ENCODE measurements at places on chromosomes 5 and 9.

- peak; percentile 85 for DNase-seq
Measured at GRCh38 chr9:130940693-130941576, 1.9 kb upstream of the FIBCD1 start.

DNA sequence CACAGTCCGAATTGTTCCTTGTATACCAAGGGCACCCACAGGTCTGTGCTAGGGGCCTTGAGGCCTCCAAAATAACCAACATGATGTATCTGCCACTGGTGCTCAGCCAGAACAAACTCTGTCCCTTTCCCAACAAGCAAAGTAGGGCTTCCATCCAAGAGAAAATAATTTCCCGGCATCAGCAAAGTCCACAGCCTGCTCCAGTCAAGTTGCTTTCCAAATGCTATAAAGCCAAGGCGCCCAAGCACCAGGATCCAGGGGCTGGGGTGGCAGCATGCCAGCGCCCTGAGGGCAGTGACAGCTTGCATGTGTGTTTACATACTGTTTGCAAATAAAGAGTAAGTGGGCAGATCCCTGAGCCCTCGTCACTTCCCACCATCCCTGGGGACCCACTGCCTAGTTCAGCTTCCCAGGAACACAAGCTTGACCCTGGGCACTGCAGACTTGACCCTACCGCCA lies 155.9 kb downstream of the ERCC6L2 start:
- DNase-seq = peak; percentile 91

- no peak for DNase-seq
Measured at GRCh38 chr5:172762214-172763119, 8.5 kb downstream of the DUSP1 start.

- DNase-seq = no peak
Measured at GRCh38 chr9:93290495-93291434, 106.8 kb downstream of the WNK2 start.

DNA sequence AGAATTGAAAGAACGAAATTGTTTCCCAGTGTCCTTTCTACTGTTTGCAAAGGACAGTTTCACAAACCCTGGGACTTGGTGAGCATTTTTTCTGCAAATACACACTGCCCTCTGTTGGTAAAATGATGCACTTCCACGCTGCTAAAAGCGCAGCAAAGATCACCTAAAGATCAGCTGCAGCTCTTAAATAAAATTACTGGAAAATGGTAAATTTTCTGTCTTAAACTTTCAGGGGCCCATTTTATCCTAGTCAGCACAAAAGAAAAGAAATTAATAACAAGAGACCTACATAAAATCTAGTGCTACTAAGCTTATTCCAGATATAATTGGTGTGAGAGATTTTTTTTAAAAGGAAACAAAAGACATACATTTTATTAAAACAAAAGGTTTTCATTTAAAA lies 566.0 kb downstream of the CAAP1 start:
- DNase-seq = peak; percentile 79
